Articular chondrocyte of knee joint (primary cell): ENCODE measurements at places on chromosomes 16 and 17. TPM values are rescaled to one million over a fixed set of nuclear protein-coding genes. Genes with fewer than 3 reads are reported as not detected.

PERCC1 gene
- not detected in 2 replicates for total RNA-seq

SNF8 gene
- 78.4 and 95.3 TPM in 2 replicates for total RNA-seq

ABCC12 gene
- total RNA-seq, result under 0.01 TPM in 1 of 2 replicates, not detected in the other

IRX5 gene
- 7.6 and 10.3 TPM in 2 replicates for total RNA-seq

TK2 gene
- 57.0 and 67.9 TPM in 2 replicates for total RNA-seq

ASPA gene
- 0.26 and 0.97 TPM in 2 replicates for total RNA-seq

KRTAP4-4 gene
- total RNA-seq, result not detected in 2 replicates
